Stimulated activated memory B cell treated with anti-CD40 and anti-IgM and Interleukin-4, amounts not matched to agents 10 μg/mL and 1 μg/mL and 100 μg/mL, for 72 hours (primary cell): ENCODE measurements at places on chromosomes 13 and 19.

GRCh38 chr13:59658738-59659330 is 504.9 kb downstream of the DIAPH3 start:
- ATAC-seq, result no peak

DNA sequence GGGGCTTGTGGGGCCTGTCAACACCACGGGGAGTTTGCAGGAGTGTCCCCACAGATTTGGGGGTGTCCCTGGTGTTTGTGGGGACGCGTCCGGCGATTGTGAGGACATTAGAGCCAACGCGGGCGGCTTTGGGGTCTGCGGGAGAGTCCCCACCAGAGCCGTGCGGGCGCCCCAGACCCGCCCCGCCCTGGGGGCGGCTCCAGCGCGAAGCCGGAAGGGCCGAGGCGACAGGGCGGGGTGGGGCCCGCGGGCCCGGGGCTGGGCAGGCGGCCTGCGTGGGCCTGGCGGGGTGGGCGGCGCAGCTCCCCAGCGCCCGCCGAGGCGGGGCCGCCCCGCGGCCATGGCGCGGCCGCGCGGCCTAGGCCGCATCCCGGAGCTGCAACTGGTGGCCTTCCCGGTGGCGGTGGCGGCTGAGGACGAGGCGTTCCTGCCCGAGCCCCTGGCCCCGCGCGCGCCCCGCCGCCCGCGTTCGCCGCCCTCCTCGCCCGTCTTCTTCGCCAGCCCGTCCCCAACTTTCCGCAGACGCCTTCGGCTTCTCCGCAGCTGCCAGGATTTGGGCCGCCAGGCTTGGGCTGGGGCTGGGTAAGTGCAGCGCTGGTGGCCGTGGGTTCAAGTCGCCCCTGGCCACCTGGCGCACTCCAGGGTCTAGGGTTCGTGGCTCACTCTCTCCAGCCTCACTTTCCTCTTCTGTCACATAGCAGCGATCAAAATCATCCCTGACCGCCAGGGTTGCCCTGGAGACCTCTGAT is 10.3 kb downstream of the PDE4A start:
- peak; percentile 47 for ATAC-seq

DNA sequence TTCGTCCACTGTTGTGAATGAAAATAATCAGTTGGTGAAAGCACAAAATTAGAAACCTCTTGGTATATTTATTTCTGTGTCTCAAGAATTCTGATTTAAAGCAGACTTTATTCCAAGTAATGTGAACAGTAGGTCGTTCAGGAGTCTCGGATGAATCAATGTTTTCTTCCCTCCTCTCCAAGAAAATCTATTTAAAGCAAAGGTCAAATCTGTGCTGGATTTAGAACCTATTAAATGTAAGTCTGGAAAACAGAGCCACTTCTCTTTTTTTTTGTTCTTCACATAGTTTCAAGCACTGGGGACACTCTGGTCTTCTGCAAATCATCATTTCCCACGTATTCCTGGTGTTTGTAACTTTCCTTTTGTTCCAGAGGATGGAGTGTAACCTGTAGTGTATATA is 312.7 kb downstream of the ATP8A2 start:
- no peak for ATAC-seq

GRCh38 chr13:62014299-62014698 is 598.6 kb upstream of the PCDH20 start:
- ATAC-seq, result no peak

GRCh38 chr19:45767881-45768654 is 984 bp downstream of the SIX5 start:
- ATAC-seq, result no peak

- no peak for ATAC-seq
Observed at GRCh38 chr19:29476528-29476927, 49.3 kb upstream of the VSTM2B start.

GRCh38 chr19:40673397-40673796 is 17.1 kb downstream of the NUMBL start:
- no peak for ATAC-seq
